ENCODE measurements at places on chromosomes 4 and X.

GRCh38 chr4:12902735-12903134, 581.4 kb downstream of the RAB28 start:
- DNase-seq, result no peak

GRCh38 chr4:157706155-157706554, 466.7 kb downstream of the GASK1B start:
- DNase-seq, result no peak

GRCh38 chrX:44310227-44310626, 33.2 kb downstream of the EFHC2 start:
- no peak for DNase-seq

DNA sequence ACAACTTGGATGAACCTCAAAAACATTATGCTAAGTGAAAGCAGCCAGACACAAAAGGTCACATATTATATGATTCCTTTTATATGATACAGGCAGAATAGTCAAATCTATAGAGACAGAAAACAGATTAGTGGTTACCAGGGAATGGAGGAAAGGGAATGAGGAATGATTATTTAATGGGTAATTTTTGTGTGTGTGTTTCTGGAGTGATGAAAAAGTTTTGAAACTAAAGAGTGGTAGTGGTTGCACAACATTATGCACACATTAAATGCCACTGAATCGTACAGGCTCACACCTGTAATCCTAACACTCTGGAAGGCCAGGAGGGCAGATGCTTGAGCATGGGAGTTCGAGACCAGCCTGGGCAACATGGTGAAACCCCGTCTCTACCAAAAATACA, 19.6 kb upstream of the SOD3 start:
- no peak for DNase-seq

- DNase-seq, result peak; percentile 41
These were observed 2.1 kb downstream of the C4orf54 start for GRCh38 chr4:99655308-99656081.

DNA sequence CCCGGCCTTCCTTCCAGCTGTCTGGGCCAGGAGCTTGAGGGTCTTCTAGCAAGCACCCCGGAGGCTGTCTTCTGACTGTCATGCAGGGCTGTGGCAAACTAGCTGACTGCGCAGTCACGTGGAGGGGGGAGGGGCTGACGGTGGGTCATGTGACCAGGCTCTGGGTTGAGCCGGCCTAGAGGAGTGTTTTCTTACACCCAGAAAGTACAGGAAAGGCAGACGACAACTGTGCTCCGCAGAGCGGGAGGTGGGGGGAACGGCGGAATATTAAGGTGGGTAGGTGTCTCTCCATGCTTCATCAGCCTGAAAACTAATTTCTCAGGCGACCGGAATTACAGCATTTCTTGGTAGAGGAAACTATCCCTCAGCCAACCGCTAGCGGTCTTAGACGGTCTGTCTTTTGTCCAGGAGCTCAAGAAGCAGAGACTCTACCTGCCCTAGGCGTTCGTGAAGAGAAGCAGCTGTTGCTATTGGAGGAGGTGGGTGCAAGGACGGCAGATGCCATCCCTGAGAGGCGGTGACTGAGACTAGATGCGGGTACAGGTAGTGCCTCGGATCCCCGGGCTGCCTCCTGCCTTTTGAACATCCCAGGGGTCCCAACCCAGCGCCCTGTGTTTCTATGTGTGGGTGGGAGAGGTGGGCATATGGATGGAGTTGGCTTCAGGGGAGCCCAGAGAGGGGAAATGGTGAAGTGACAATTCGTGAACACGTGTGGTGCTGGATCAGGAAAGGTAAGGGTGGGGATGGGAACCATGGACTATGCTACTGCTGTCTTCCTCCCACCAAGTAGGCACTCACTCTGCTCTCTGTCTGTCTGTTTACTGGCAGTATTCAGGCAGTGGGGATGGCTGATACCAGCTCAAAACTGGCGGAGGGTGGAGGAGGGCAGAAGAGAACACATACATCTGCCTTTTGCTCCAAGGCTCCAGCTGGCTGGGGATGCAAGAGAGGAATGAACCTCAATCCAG, 8.8 kb downstream of the GPRASP1 start:
- no peak for DNase-seq

DNA sequence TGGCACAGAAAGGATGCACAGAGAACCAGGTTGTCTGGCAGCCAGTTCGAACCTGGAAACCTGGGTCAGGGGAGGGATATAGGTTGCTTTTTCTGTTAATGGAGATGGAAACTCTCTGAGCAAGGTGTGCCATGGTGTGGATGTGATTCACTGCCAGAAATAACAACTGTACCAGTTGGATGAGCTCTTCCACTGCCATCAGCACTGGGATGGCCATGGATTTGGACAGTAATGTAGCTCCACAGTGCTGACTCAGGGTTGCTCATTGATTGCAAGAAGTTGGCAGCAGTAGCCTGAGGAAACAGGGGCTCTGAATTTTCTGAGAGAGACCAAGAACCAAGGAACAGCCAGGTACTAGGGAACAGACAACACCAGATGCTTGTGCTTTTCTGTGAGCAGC, 33.8 kb downstream of the PNMA5 start:
- no peak for DNase-seq

DNA sequence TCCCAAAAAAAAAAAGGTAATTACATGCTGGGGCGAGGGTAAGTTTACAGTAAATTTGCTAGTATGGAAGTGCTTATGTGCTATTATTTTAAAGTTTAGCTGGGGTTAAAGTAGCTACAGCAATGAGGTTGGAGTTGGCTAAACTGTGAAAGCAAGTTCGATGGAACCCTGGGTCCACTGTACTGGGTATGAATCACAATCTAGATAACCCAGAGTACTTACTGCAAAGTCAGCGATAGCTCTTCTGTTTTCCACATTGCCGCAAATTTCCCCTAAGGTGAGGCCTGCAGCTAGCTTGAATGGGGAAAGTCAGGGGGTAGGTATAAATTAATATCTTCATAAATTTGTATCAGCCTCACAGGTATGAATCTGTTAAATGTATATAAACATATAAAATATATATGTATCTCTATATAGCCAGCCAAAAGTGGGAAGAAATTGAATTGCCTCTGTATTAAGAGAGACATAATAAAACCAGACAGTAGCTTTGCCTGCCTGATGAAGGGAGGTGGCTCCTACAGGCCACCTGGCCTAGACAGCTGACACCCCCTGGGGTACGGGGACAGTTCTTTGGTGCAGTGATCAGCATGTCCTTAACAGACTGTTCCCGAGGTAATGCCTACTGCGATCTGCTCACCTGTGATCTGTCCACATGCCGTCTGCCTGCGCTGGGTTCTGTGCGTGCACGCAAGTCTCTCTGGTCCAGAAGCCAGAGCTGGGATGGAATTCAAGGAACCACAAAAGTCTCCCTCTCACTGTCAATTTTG, 30.6 kb downstream of the CLRN2 start:
- no peak for DNase-seq

- DNase-seq, result no peak
These were observed 1.8 kb downstream of the UBQLN2 start for GRCh38 chrX:56564921-56565840.

- no peak for DNase-seq
These were observed 22.6 kb upstream of the IGFBP7 start for GRCh38 chr4:57132743-57133137.

All from NCI-H2081 treated with DMSO at 0.1 percent for 48 hours (cell line).